H7 (cell line): ENCODE measurements at places on chromosomes 7 and 10. TPM values are rescaled to one million over a fixed set of nuclear protein-coding genes. Genes with fewer than 3 reads are reported as not detected.

Gene CHRM2
- total RNA-seq = 0.18 TPM in 1 of 2 replicates, not detected in the other

Gene GIMAP8
- total RNA-seq = not detected in 2 replicates

Gene PDK4
- 0.59 and 0.62 TPM in 2 replicates for total RNA-seq

Gene C7orf57
- total RNA-seq = 0.35 and 0.85 TPM in 2 replicates

Gene MRPS24
- 138 and 156 TPM in 2 replicates for total RNA-seq

Gene SRRM3
- total RNA-seq = 7.0 and 7.6 TPM in 2 replicates

DNA sequence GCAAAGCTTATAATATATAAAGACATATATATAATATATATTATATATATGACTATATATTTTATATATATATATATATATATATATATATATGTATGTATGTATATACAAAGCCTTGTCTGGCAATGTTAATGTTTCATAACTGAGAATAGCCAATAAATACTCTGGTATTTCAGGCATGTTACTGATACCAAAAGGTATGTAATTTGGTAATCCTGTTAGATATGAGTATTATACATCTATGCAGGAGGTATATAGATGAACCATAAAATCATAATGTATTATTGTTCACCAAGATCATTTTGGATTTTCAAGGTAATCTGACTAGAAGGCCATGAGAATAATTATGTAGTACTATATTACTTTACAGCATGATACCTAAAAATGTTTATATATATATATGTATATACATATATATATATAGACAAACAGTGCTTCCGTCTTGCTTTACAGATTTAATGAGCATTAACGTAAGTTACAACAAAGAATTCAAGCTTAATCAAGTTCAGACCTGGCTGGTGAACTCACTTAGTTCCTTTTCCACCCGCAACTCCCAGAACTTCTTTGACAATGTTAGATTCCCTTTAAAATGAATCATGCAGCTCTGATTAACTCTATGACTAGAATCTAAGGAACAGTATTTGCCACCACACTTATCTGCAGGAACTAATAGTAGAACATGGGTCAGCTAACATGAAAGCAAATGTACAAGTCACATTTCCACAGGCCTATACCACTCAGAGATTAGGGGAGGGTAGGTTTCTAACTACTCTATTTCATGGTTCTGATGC lies 82.7 kb downstream of the SLC25A13 start:
- no peak for DNase-seq

DNA sequence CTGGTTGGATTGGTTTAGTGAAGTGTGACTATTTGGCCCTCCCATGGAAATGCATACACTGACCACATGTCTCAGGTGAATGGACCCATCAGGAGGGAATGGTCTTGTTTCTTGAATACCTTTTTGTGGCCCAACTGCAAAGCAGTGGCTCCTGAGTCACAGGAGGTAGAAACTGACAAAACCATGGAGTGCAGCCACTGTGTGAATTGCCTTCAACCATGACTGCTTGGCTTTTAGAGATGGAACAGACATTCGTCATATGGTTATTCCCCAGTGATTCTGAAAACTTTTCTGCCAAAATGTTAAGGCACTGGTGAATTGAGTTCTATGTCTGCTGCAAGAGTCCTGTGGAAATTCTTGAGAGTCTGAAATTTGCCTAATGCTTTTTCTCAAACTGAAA lies 64.7 kb downstream of the CDK14 start:
- no peak for DNase-seq

DNA sequence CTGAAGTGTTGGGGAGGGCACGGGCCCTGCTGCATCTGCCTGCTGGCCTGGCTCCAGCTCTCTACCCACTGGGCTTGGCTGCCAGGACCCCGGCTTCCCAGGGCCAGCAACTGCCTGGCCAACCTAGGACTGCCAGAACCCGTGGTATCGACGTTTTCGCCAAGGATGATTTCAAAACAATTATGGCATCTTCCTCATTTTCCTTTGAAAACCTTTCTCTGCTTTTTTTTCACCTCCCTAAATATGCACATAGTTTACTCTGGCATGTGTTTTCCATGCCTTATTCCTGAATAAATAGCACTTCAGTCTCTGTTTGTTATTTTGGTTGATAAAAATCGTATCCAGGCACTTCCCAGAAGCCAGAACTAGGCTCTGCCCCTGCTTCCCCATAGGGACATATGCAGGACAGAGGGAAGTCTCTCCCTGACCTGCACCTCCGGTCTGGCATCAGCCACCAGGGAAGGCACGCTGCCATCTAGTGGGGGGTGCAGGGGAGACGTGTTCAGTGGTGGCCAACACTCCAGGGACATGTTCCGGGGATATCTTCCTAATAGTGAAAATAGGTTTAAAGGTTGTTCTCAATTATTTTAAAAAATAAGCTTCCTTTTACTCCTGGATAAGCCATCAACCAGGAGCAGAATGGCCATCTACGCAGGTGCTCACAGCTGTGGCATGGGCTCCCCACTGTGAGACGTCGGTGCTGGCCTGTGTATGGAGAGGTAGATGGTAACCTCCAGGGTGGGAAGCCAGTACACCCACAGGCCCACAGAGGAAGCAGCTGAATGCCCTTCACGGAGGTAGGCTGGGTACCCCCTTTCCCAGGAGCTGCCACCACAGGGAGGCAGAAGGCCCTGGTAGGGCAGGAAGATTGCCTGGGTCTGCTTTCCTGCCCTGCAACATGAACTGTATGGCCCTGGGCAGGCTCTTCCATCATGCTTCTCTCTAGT lies 30.7 kb upstream of the ANTXRL start:
- DNase-seq = peak; percentile 92

DNA sequence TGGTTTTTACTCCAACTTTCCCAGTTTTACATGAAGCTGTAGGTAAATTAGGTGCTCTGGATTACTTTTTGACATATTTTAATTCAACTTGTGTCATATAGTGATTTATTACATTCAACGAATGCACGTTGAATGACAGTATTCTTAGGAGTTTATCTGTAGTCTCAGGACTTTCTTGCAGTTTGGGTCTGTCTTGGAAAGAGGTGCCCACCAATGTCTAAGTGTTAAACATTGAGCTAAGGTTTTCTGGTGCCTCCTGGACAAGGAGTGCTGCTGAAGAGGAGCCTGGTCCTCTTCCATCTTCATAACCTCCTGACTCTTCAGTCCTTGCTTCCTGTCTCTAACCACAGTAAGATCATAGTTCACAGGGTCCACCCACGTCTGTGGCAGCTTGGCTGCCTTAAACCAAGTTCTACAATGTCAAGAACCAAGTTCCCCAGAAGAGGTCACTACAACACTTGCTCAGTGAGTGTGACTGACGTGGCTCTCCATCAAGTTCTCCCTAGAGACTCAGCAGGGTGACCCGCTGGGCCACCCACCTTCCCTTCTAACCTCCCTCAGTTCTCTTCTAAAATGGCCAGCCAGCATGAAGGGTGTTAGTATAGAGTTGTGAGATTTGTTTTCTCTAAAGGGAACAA lies 6.1 kb downstream of the NPY start:
- peak; percentile 66 for DNase-seq

DNA sequence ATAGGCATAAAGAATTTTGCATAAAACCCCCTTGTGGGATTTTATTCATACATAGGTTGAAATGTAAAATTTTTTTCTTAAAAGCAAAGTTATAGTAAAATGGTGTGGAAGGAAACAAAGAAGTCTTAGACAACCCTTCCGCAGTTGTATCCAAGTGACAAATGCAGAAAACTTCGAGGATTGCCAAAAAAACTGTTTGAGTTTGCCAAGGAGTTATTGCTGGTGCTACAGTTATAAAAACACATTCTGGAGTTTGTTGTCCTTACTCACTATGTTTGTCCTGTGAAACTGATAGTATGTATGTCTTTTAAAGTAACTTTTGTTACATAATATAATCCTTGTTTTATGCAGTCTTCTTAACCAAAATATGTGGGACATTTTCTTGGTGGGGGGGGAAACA lies 120.3 kb downstream of the FOXP2 start:
- no peak for DNase-seq

DNA sequence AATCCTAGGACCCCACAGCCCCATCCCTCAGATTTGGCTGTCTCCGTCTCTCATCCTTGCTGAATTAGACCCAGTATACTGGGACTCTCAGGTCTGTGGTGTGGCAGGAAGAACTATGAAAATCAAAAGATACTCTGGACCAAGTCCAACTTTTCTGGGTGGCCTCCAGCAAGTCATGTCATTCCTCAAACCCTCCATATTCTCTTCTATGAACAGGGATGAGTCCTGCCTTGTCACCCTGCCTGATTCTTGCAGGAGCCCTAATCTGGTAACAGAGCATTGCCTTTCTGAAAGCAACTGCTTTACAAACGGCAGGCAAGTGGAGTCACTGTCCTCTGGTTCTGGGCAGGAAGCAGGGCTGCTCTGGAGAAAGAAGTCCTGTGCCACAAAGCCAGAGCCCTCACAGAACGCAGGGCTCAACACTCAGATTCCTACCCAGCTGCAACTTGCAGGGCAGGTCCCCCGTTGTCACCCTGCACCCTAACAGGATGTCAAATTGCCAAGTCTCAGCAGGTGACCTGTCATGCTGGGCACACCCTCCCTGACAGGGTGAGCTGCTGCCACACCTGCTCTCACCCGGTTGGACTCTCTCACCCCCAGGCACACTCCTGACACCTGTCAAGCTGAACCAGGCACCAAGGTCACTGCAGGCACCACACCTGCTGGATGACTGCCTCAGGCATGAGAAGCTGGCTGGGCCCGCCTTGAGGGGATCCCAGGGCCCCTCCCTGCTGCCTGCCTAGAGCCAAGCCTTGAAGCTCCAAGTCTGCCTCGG lies 227.7 kb downstream of the KCNMA1 start:
- DNase-seq = peak; percentile 44

- no peak for DNase-seq
Measured at GRCh38 chr7:47093320-47094234, 488.3 kb downstream of the TNS3 start.

DNA sequence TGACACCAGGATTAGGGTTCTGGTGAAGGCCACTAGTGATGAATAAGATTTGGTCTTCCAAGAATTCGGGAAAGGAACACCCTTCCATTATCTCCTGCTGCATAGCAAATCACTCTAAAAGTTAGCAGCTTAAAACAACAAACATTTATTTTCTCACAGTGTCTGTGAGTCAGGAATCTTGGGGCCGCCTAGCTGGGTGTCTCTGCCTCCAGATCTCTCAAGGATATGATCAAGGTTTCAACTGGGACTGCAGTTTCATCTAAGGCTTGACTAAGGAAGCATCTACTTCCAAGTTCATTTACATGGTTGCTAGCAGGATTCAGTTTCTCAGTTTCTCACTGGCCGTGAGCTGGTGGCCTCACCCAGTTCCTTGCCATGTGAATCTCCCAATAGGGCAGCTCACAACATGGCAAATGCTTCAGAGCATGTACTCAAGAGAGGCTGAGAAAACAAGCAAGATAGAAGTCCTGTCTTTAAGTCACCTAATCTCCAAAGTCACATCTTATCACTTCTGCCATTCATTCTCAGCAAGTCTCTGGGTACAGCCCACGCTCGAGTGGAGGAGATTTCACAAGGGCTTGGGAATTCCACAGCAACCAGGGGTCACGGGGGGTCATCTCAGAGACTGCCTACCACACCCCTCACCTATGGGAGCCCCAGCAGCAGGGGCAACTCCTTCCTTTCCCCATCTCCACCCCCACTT lies 26.8 kb downstream of the TLX1 start:
- no peak for DNase-seq

GRCh38 chr10:133292919-133293809 lies 15.5 kb downstream of the TUBGCP2 start:
- no peak for DNase-seq

- no peak for DNase-seq
Measured at GRCh38 chr10:91549262-91549661, 83.6 kb downstream of the PPP1R3C start.

DNA sequence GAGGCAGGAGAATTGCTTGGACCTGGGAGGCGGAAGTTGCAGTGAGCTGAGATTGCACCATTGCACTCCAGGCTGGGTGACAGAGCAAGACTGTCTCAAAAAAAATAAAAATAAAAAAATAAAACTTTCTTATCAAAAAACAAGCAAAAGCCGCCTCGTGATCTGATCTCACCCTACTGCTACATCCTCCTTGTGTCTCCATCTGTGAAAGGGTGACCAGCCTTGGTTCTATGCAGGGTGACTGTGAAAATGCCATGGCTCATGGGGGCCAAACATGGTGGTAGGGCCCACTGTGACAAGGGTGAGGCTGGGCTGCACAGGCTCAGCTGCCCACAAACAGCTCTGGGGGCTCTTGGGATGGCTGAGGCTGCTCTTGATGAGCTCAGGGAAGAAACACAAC lies 968 bp upstream of the OPN4 start:
- DNase-seq = no peak

GRCh38 chr10:3813267-3813666 lies 28.3 kb upstream of the KLF6 start:
- DNase-seq = no peak

GRCh38 chr7:139629392-139630082 lies 106.1 kb downstream of the CLEC2L start:
- no peak for DNase-seq

- DNase-seq = peak; percentile 65
Measured at GRCh38 chr10:16777473-16778370, 39.5 kb downstream of the RSU1 start.

DNA sequence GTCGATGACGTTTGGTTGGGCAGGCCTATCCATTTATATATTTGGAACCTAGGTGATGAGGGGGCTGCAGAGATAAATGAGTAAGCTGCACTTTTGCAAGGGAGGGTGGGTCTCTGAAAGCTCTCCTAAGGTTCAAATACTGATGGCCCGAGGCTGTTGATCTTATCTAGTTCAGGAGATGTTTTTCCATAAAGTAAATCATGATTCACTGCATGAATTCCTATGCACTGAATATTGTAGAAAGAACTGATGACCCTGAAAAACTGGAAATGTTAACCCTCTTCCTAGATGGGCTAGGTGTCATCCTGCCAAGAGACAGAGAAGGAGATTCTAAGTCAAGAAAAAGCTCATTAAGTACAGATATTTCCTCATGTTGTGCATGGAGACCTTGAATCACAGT lies 459.9 kb downstream of the PLXNA4 start:
- DNase-seq = no peak

- no peak for DNase-seq
Measured at GRCh38 chr10:94578790-94579189, 33.2 kb downstream of the HELLS start.

- DNase-seq = no peak
Measured at GRCh38 chr7:47143339-47143738, 438.6 kb downstream of the TNS3 start.

DNA sequence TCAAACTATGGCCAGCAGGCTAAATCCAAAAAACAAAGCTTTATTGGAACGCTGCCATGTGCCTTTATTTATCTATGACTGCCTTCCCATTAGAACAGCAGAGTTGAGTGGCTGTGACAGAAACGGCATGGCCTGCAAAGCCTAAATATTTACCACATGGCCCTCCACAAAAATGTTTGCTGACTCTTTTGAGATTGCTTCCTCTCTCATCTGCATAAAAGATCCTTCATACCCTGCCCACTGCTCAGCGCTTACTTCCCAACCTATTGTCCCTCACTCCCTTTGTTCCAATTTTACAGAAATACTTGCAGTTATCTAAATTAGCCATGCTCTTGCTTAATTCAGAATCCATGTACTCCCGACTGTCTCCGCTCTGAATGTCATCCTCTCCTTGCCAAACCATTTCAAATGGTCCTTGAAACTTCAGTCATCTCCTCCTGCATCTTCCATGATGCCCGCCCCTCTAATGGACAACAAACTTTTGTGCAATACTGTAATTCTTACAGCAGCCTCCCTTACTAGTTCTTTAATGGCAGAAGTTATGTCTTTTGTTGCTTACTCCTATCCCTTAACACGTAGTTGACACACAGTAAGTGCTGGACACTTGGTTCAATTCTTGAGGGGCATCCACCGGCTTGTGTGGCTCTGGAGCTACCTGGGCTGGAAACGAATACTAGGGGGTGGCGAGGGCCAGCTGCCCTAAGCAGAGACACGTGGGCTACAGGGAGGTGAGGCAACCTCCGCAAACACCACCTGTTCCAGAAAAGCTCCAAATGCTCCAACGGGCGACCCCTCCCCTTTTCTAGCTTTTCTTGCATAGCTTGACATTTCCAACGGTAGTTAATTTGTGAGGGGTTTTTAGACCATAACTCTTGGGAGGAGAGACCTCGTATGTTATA lies 832 bp downstream of the XRCC2 start:
- peak; percentile 54 for DNase-seq
